ENCODE measurements at places on chromosomes 5 and 9.

GRCh38 chr9:125885405-125886034 is 138.3 kb downstream of the PBX3 start:
- DNase-seq: no peak

DNA sequence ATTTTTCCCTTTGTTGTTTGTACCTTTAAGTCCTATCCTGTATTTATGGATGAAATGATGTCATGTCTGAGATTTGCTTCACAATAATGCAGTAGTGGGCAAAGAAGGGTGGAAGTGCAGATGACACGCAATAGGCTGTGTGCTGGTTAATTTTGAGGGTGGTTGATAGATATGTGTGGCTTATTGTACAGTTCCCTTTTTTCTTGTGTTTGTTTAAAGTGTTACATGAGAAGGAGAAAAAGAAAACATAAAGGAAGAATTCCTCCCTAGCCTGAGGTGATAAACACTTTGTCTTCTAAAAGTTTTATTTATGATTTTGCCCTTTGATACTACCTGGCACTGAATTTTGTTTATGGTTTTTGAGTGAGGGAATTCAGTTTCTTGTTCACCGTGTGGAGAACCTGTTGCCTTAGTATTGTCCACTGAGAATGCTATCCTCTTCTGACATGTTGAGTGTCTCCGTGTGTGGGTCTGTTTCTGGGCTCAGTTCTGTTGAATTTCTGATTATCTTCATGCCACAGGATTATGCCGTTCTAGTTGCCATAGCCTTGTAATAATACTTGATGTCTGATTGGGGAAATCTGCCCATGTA is 52.3 kb upstream of the FAM120AOS start:
- DNase-seq: no peak

GRCh38 chr5:11030671-11031070 is 269.6 kb upstream of the DAP start:
- no peak for DNase-seq

DNA sequence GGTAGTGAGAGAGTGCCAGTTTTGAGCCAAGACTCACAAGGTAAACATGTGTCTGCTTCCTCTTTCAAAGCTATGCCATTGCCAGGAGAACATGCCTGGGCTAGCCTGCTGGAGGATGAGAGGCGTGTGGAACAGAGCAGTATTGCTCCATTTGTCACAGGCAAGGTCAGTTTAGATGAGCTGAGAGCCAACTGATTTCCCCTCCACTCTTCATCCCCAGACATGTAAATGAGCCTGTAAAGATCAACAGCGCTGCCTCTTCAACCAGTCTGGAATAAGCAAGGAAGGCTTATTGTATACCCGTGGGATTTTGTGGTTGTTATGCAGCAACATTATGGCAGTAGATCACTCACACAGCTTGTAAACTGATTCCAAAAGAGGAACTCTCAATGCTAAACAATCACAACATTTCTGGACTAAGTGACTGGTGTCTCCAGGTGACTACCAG is 8.2 kb upstream of the GDNF start:
- no peak for DNase-seq

DNA sequence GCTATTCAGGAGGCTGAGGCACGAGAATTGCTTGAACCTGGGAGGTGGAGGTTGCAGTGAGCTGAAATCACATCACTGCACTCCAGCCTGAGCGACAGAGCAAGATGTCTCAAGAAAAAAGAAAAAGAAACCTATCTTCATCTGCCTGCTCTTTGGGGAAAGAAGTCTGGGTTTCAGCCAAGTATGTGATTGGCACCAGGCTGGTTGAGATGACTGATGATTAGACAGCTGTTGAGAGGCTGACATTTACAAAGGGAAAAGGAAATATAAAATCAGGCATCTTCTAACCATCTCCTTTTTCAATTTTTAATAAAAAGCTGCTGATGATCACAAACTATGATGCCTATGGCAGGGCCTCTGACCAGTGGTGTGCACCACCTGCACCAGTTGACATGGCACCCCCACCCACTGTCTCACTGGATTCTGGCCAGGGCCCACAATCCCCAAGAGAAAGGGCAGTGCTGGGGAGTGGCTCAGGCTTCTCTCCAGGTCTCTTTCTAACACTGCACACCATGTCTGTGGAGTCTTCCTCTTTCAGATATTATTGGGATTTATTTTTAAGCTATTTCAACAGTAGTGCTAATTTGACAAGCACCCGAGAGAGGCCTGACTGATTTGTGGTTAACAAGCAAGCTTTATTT is 17.2 kb upstream of the C5orf15 start:
- no peak for DNase-seq

- no peak for DNase-seq
These were observed 85.4 kb downstream of the HSD17B4 start for GRCh38 chr5:119537704-119538103.

DNA sequence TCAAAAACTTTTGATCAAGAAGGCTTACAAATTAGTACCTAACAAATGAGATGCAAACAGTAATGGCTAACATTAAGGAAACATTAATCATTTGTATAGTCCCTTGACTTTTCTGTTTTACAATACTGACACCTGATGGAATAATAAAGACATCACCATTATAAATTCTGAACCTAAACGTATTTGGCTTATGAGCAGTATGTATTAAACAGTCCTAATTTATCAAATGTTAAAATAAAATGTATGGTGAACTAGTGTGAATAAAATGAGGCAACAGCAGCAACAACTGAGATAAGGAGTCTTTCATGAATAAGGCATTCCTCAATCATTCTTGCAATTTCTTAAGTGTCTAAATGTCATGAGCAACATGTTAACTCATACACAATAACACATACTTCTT is 6.0 kb downstream of the PUM3 start:
- DNase-seq: no peak

- no peak for DNase-seq
These were observed 1.3 kb downstream of the DENND1A start for GRCh38 chr9:123928533-123929176.

GRCh38 chr5:88923623-88924329 is 40.8 kb upstream of the MEF2C start:
- no peak for DNase-seq

- no peak for DNase-seq
These were observed 26.2 kb upstream of the RAB14 start for GRCh38 chr9:121227862-121228261.

- DNase-seq: no peak
These were observed 334.5 kb downstream of the TENT4A start for GRCh38 chr5:7047511-7048261.

DNA sequence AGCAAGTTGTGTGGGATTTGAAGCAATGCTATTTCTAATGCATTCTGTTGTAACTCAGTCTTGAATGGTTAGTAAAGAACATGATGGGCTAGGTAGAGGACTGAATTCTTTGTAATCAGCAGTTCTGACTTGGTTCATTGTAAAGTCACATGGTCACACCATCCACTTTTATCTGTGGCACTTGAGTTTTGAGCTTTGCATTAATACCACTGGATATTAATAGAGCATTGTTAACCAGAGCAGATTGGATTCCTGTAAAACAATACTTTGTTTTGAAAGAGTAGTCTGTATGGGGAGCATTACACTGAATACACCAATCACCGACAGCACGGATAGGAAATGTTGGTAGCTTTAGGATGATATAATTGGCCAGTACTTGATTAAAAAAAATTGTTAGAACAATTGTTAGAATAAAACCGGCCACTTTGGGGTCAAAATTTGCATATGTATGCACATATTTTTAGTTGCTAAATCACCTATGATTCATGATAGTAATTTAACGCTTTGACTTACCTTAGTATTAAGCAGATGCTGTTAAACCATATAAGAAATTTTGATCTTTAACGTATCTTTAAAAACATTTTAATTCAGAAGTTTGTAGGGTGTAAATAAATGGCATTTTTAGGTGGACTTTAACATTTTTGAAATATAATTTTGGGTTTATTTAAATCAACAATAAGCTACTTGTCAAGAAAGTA is 17.4 kb downstream of the SLC12A2 start:
- no peak for DNase-seq

- DNase-seq: no peak
These were observed 22.7 kb downstream of the OR2S2 start for GRCh38 chr9:35935261-35935660.

GRCh38 chr9:25813478-25813877 is 135.2 kb upstream of the TUSC1 start:
- no peak for DNase-seq

GRCh38 chr9:133876836-133877235 is 115.3 kb downstream of the VAV2 start:
- DNase-seq: no peak

- DNase-seq: no peak
These were observed 41.9 kb downstream of the HSDL2 start for GRCh38 chr9:112421771-112422222.

- DNase-seq: no peak
These were observed 63.4 kb downstream of the ANKRD33B start for GRCh38 chr5:10627160-10627701.

GRCh38 chr5:73912821-73913271 is 286.9 kb downstream of the ARHGEF28 start:
- no peak for DNase-seq

- no peak for DNase-seq
These were observed 26.2 kb downstream of the ARL14EPL start for GRCh38 chr5:116058346-116058936.

DNA sequence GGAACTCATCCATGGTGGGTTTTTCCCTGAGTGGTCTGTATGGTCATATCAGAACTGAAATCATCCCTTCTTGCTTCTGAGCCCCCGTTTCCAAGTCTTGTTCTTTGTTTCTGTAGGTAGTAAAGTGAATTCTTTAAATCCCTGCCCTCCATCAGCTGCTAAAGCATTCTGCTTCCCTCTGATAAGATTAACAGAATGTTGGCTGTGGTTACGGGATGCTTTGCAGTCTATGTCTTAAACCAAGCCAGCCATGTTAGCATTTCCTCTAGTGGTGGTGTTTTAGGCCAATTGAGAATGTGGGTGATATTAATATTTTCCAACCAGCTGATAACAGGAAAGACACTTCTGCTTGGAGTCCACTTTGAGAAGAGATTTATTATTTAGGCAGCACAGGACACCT is 22.0 kb upstream of the KCNIP1 start:
- DNase-seq: no peak

DNA sequence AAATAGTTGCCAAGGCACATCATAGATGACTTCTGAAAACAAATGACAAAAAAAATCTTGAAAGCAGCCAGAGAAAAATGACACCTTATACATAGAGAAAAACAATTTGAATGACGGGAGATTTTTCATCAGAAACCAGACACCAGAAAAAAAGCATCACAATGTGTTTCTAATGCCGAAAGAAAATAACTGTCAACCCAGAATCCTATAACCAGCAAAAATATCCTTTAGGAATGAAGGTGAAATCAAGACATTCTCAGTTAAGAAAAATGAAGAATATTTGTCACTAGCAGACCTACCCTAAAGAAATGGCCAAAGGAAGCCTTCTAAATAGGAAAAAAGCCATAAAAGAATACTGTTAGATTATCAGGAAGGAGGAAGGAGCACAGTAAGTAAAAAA is 54.0 kb downstream of the SPTLC1 start:
- DNase-seq: no peak

- DNase-seq: no peak
These were observed 299.4 kb upstream of the RASA1 start for GRCh38 chr5:86968301-86968753.

DNA sequence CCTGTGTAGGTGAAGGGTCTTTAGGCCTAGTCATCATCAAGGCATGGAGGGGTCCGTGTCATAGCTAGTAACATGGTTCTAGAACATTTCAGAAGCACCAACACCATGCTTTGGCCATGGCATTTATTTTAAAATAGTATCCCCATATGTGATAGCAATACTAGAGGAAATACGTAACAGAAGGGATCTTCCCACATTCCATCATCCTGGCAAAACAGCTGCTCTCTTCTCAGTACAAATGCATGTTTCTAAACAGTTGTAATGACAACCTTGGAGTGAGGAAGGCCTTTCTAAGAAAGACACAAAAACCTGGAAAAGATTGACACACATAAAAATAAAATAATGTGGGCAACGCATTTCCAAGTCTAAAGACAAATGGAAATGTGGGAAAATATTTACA is 97.6 kb downstream of the GADD45G start:
- DNase-seq: no peak

DNA sequence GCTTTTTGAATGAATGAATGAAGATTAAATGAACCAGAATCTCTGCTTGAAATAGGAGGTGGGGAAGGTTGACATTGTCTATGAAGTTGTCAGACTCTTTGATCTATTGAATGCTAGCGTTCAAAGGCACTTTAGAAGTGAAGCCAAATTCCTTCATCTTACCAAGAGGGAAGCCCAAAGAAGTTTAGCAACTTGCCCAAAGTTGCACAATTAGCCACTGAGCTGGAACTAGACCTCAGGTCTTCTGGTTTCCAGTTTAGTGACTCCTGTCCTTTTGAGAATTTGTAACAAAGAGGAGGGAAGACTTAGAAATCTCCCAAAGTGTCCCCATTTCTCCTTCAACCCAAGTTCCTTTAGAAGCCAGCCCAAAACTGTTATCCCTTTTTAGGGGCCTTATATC is 20.7 kb upstream of the SLC1A3 start:
- DNase-seq: no peak

DNA sequence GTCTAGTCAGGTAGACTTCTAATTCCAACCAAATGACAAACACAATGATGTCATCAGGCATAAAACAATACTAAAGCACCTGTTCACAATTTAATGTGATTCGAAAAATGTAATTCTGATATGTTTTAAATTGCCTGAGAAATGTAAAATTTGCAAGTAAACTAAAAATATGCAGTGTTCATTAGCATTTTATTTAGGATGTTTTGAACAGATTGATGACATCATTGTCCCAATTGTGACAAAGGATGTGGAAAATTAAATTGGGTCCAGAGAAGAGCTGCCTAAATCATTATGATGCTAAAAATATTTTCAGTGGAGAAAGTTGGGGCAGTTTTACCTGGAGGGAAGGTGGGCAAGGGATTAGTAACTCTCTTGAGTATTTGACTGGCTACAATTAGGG is 86.5 kb downstream of the CFAP90 start:
- DNase-seq: no peak

- DNase-seq: no peak
These were observed 1046.5 kb upstream of the ARRDC3 start for GRCh38 chr5:92429646-92430045.

- DNase-seq: no peak
These were observed 193.4 kb upstream of the GAS1 start for GRCh38 chr9:87140605-87141109.

GRCh38 chr5:446883-447263 is 3.9 kb downstream of the EXOC3 start:
- DNase-seq: no peak

- no peak for DNase-seq
These were observed 51.0 kb downstream of the IRF1 start for GRCh38 chr5:132439521-132440089.
